ENCODE measurements at places on chromosomes 3 and 15.

DNA sequence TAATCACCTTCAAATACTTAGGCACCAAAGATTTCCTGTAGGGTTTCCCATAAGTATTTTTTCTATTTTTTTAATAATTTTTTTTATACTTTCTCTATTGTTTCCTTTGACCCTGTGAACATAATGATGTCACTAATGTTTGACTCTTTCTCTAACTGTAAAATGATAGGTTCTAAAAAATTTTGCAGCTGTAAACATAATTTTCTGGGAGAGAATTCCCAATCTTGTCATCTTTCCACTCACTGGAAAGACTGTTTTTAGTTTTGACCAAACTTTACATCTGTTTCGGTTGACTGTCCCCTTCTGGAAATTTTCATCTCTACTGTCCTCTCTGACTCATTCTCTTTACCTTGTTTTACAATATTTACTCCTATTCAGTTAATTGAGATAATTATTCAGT, 5.5 kb upstream of the EPHA3 start:
- no peak for DNase-seq

DNA sequence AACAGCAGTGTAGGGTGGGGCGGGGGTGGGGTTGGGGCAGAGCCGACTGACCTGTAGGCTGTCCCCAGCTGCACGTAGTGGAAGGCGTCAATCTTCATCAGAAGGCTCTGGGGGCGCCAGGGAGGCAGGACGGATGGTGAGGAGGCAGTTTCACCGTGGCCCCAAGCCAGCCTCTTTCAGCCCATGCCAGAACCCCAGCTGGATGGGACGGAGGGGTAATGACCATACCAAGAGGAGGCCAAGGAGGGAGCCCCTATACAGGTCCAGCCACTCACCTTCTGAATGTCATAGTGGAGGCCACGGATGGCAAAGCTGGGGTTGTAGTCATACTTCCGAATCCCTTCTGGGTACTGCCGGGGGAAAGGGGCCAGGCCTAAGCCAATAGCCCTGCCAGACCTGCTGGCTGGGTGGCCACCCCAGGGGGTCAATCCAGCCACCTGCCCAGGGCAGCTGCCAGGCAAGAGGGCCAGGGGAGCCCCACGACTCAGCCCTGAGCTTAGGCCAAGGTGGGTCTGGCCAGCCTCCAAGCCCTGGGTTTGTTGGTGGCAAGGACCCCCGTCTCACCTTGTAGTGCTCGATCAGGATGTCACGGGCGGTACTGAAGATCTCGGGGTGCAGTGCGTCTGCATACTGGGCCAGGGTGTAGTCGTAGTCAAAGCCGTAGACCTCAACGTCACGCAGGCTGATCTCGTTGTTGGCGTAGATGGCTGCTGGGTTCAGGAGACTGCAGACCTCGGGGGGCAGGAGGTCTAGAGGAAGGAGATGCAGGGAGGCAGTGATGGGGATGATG, 4.9 kb downstream of the NT5DC2 start:
- DNase-seq, result no peak

DNA sequence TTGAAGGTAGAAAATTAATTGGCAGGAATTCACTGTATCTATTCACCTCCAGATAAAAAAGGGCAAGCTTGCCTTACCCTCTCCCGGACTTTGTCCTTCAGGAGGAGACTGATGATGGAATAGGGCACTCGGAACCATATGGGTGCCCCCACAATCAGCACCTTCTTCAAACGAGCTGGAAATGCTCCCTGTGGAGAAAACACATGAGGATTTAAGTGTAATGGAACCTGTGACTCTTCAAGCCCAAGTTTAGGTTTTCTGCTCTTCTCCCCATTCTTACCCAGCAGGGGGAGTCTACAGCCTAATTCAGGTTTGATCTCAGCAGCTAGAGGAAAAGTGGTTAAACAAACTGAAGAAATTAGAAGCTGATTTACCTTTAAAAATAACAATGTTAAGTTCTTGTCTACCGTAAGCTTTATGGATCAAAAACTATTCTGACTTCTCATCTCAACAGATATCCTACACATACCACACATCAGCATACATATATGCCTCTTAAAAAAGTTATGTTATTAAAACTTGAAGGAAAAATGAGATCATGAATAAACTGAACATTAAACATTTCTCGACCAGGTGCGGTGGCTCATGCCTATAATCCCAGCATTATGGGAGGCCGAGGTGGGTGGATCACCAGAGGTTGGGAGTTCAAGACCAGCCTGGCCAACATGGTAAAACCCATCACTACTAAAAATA, 57.5 kb upstream of the SIN3A start:
- DNase-seq, result no peak

GRCh38 chr15:85723960-85724945, 70.5 kb downstream of the KLHL25 start:
- no peak for DNase-seq

GRCh38 chr3:353191-353739, 156.7 kb downstream of the CHL1 start:
- DNase-seq, result no peak

GRCh38 chr15:28957606-28958498, 72.1 kb downstream of the APBA2 start:
- no peak for DNase-seq

All from NCI-H187 treated with DMSO at 0.1 percent for 48 hours (cell line).